ENCODE measurements at places on chromosomes 3 and 15.

DNA sequence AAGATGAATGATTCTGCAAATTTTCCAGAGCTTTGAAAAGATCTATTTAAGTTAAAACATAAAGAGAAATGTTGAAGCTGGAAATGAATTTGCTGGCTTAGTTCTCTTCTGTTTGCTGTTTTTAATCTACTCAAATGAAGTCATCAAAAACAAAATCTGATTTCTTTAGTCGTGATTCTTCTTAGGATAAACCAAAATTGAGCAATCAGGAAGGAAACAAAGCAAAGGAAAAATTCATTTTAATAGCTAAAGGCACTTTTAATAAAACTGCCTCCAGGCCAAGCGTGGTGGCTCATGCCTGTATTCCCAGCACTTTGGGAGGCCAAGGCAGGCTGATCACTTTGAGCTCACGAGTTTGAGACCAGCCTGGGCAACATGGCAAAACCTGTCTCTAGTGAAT is 91.2 kb downstream of the DUT start:
- no peak for DNase-seq

- DNase-seq, result no peak
These were observed 47.7 kb upstream of the DUT start for GRCh38 chr15:48283396-48284145.

DNA sequence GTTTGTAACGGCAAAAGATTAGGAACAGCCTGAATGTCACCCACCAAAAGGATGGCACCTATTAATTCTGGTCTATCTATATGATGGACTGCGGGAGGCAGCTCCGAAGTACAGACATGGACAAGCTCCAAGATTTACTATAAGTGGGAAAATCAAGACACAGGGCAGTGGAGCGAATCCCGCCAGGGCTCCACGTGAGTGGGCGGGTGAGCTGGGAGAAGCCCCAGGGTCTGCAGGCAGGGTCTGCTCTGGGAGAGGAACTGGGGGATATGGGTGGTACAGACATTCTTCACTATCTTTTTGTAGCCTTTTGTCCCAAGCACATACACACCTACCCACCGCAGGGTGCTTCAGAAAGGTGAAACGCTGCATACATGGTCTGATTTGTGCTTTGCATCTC is 38.2 kb upstream of the SPTBN5 start:
- DNase-seq, result no peak

DNA sequence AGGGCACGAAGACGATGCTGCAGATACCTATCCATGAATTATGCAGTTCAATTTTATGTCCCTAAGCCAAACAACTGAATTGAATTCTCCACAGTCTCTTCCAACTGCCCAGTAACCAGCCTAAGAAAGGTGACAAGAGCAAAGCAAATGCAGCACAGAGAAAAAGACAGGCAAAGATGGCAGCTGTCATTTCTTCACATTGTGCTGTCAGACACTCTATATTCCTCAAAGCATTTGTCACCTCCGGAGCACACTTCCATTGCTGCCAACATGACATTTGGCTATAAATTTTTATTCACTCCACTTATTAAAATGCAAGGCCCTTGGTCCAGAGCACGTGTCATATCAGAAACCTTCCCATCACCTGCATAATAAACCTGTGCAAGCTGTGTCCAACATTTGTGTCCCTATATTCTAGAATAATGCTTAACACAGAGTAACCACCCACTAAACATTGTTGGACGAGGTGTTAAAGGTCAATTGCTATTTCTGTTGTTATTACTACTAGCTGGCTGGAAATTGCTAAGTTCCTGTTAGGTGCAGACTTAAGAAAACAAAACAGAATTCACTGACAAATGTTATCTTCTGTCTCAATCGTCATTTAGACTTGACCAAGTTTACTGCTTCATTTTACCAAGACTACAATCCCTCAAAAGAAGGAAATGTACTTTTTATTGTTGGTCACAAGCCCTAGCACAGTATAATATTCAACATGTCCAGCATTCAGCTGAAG is 89.7 kb downstream of the MAGI1 start:
- no peak for DNase-seq

DNA sequence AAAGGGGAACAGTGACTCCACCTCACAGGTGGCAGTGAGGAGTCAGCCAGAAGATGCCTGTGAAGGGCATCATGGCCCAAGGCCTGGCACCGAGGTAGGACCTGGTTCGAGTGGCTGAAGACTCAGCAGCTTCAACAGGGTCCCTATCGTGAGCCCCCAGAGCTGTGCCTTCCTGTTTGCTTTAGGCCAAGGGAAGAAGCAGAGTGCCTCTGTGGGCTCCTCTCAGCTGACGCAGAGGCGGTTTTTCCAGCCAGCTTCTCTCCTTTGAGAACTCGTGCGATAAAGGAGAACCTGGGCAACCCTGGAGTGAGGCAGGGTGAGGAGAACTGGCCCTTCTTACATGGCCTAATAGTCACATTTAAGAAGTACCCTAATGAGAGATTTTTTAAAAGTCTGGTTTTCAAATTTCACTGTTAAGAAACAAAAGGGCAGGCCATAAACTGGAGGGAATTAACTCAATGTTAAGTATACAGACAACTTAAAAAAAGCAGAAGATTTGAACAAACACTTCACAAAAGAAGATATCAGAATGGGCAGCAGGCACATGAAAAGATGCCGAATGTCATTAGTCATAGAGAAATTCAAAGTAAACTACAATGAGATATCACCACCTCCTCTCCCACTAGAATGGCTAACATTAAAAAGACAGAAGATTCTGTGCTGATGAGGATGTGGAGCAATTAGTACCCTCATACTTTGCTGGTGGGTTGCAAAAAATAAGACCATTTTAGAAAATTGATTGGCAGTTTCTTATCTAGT is 23.1 kb upstream of the MRPS22 start:
- DNase-seq, result no peak
